ENCODE measurements at places on chromosomes 3 and 15.

GRCh38 chr3:178672275-178672674 is 136.0 kb downstream of the KCNMB2 start:
- DNase-seq: no peak

DNA sequence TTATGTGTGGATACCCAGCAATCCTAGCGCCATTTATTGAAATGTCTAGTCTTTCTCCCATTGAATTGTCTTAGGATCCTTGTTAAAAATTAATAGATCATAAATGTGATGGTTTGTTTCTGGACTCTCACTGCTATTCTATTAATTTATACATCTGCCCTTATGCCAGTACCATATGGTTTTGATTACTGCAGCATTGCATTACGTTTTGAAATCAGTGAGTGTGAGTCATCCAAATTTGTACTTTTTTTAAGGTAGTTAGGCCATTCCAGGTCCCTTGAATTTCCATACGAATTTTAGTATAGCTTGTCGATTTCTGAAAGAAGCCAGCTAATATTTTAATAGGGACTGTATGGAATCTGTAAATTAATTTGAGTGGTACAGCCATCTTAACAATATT is 648.6 kb upstream of the ZNF385D start:
- DNase-seq: no peak

DNA sequence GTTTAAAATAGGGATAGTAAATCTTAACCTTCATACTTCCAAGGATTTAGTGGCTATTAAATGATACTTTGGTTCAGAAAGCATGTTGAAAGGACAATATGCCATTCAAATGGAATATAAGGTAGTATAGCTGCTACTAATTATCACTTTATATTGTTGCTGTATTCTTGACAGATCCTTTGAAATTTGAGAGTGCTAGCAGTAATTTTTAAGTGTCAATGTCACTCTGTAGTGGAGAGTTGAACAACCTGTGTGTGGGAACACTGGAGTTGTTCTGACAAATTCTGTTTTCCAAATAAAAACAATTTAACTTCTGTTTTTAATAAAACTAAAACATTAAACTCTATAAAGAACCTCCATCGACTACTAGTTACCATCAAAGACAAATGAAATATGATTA is 565.7 kb downstream of the FGF12 start:
- no peak for DNase-seq

DNA sequence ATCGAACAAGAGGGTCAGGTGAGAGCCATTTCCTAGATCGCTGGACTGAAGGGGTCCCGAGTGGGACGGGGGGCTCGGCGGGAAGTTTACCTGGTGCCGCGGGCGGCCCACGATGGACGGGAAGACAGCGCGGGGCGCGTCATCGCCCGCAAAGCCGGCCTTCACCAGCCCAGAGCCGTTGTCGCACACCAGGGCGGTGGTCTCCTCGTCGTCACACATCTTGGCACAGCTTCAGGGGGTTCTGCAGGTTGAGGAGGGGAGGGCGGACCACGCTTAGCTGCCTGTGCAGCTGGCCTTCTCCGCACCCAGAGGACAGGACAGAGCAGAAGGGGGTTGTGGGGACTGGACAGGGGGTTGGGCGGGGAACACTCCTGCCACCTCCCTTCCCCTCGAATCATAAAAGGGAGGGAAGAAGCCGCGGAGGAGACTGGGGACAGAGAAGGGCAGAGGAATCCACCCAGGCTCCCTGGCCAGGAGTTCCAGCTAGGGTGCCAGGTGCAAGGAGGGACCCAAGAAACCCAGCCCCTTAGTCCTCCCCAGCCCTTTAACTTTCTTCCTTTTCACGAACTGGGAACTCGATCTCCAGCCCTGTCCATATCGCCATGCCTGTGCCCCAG is 651 bp downstream of the ACTC1 start:
- no peak for DNase-seq

DNA sequence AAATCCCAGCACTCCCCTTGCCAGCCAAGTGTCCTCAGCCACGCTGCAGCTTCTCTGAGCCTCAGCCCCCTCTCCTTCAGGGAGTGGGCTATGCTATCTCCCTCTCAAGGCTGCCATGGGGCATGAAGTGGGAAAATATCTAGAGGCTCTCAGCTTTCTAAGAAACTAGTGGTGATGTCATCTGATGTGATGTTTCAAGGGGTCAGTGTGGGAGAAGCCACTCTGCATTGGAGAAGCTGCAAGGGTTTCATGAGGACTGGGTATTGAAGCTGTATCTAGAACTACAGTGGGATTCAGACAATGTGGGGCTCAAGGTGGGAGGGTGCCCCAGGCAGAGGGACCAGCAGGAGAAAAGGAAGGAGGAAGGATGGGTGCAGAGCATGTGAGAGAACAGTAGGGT is 210.2 kb downstream of the TLE3 start:
- DNase-seq: no peak

GRCh38 chr15:24772266-24772665 is 96.7 kb downstream of the NPAP1 start:
- no peak for DNase-seq

DNA sequence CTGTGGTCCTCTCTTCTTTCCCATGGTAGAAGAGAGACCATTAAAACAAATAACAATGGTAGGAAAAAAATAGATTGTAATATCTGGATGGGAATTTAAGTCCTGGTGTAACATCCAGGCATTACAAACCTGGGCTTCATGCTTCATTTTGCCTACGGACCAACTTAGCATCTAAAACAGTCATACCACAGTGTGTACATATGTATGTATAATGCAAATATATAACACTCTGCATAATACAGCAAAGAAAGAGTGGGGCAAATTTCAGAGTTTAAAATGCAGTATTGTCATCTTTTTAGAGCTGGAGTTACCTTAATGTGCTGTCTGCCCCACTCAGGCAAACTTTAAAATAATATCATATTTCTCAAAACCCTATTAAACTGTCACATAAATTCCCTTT is 298.2 kb downstream of the AGBL1 start:
- no peak for DNase-seq

DNA sequence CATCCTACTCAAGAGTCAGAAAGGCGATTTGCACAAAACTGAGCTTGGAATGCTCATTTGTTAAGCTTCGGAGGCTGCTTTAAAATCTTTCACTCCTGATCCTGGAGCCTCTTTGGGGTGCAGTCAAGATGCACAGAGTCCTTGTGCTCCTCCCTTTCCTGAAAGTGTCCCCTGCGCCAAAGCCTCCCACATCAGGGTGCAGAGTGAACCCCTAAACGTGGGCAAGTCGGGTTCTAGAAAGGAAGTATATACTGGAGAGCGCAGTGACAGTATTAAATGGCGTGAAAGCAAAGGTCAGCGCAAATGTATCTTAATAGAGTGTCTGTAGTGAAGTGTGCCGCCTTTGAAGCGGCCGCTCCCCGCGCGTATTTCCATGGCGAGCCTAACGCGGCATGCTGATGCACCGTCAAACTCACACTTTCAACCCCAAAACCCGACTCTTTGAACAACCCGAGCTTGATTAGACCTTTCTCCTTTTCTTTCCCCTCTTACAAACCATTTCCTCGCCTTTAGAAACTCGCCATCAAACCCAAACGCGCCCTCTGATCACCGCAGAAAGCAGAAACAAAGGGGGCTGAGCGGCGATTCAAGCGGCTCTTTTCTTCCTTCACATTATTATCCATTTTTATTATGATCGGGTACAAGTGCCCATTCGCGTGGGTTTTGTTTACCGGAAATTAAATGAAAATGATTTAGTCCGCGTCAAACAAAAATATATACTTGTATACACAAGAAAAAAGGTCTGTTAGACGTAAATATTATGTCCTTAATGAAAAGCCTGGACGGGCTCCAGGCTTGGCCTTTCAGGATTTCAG is 18.3 kb downstream of the ZIC4 start:
- DNase-seq: no peak
